Left forelimb (tissue), 1 donor: ENCODE measurements at places on chromosomes 4 and X.

GRCh38 chr4:55793479-55793878 is 26.1 kb upstream of the EXOC1L start:
- no peak for DNase-seq

DNA sequence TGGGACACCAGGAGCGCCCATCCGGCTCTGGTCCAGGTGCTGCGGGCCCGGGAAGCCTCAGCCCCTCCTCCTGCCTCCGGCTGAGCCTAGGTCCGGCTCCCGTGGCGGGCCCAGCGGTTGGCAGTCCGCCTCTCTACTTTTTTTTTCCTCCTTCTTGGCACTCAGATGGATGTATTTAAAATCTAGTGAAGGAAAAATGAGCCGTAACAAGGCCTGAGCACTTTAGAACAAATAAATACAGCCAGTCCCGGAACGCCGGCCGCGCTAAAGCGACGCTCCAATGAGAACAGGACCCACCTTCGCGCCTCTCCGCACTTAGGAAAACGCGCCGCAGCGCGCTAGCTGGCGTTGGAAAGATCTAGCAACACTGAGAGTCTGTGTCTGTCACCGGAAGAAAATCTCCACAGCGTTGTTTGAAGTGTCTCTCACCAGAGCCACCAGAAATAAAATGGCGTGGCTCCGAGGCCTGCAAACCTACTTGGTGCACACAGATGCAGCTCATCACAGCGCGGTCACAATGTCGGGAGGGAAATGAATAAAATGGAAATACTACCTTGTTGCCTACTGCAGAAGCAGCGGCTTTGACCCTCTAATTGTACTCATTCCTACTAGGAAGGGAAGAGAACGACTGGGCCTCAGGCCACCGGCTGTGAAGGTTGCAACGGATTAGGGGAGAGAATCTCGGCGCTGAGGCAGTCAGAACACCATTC is 4.7 kb downstream of the NEUROG2 start:
- DNase-seq: no peak

- no peak for DNase-seq
These were observed 2162.1 kb upstream of the TENM3 start for GRCh38 chr4:180081072-180081471.

DNA sequence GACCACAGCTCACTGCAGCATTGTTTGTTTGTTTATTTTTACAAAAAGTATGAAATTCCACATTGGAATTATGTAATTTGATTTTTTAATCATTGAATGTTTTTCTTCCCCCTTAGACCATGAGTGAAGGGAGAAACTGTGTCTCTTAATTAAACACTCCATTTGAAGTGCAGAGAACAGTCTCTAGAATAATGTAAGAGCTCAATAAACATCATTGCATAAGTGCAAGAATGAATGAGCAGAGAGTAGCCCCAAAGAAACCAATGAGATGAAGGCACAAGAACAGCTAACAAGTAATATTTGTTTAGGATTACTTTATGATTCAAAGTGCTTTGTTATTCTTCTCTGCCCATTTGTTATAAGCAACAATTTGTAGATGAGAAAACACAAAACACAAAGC is 921.3 kb upstream of the LCORL start:
- no peak for DNase-seq

GRCh38 chr4:174259580-174259979 is 23.9 kb downstream of the FBXO8 start:
- DNase-seq: no peak

DNA sequence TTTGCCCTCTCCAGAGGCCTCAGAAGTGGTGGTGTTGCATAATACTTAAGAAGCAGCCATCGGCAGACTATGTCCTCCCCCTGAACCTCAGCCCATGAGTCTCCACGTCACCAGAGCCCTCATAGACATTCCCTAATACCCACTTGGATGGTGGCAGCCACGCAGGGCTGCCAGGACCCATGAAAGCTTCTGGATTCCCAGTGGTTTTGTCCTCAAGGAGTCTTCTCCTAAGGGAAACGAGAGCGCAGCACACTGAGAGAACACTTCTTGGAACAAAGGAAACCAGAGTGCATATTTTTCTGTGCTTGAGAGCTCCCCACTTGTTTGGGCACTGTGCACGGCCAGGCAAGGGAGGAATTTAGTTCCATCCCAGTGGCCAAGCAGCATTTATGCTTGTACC is 204.1 kb upstream of the DMD start:
- no peak for DNase-seq

- no peak for DNase-seq
These were observed 124.4 kb downstream of the CPE start for GRCh38 chr4:165502916-165503907.
